NCI-H2081 treated with DMSO at 0.1 percent for 48 hours (cell line): ENCODE measurements at places on chromosomes 5 and 9.

GRCh38 chr5:172541099-172541772, 86.9 kb upstream of the SH3PXD2B start:
- DNase-seq = no peak

DNA sequence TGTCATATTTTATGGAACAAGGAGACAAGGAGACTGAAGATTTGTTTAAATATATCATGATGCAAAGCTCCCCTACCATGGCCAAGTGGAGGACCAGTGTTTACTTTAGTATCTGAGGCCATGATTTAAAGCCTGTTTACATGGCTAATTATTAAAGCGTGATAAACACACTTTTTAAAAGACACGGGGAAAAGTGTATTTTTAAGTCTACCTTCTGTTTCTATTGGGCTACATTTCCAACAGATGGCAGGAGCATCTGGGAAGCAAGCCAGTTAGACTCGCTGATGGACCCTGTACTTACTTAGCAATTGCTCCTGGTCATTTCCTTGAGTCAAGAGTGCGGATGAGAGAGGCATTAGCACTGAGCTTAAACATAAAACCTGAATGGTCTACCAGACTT, 480.3 kb upstream of the SEMA6A start:
- DNase-seq = peak; percentile 28

DNA sequence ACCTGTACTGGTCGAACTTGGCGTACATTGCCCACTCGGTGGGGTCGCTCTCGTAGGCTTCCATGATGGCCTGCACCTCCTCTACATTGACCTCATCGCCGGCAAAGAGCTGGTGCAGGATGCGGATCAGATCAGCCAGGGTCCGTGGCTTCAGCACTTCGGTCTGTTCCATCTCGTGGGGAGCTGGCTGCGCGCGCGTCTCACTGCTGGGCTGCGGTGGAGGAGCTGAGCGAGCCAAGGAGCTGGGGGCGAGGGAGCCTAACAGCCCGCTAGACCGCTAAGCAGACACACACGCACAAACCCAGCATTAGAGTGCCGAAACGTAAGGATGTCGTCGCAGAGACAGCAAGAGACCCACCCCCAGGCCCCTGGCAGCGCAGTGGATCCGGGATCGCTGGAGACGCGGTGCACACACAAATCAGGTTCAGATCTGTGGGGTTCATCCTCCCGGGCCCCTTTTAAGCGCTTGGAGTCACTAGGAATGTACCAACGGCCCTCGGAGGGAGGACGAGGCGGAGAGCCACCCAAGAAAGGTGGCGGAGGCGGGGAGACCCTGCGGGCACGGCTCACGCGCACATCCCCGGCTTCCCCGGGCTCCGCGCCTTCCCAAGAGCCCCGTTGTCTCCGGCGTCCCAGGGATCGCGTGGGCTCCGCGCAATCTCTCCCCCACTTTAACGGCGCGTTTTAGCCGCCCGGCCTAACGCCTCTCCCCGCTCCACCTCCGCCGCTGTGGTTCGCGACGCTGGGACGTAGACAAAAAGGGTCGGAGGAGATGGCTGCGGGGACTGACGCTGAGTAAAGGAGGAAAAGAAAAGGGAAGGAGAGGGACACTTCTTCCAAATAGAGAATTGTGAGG, at the start of gene CDO1:
TSS of gene CDO1 (minus strand) at position 434 of the 856 bp plus-strand sequence. CDS start at position 172, 262 bp downstream.
- no peak for DNase-seq

DNA sequence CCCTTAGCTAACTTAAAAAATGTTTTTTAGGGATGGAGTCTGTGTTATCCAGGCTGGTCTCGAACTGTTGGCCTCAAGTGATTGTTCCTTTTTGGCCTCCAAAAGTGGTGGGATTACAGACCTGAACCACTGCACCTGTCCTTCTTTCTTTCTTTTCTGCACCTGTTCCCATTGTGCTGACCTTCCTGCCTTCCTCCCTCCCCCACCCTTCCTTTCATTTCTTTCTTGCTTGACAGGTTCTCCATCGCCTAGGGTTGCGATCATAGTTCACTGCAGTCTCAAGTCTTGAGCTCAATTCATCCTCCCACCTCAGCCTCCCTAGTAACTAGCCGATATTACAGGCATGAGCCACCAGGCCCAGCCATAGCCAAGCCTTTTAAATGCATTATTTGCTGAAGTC, 20.6 kb downstream of the JMY start:
- no peak for DNase-seq

DNA sequence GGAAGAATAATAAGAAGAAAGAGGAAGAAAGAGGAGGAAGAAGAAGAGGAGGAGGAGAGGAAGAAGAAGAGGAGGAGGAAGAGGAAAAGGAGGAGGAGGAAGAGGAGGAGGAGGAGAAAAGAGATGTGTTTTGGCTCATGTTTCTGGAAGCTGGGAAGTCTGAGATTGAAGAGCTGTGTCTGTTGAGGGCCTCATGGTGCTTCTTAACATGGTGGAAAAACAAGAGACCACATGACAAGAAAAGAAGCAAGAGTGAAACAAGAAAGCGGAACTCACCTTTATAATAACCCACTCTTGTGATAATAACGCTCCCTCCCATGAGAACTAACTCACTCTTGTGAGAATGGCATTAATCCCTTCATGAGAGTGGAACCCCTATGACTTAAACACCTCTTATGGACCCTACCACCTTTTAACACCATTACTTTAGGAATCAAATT, 36.1 kb upstream of the RANBP6 start:
- DNase-seq = no peak

GRCh38 chr5:169029037-169029436, 271.9 kb downstream of the SLIT3 start:
- no peak for DNase-seq

DNA sequence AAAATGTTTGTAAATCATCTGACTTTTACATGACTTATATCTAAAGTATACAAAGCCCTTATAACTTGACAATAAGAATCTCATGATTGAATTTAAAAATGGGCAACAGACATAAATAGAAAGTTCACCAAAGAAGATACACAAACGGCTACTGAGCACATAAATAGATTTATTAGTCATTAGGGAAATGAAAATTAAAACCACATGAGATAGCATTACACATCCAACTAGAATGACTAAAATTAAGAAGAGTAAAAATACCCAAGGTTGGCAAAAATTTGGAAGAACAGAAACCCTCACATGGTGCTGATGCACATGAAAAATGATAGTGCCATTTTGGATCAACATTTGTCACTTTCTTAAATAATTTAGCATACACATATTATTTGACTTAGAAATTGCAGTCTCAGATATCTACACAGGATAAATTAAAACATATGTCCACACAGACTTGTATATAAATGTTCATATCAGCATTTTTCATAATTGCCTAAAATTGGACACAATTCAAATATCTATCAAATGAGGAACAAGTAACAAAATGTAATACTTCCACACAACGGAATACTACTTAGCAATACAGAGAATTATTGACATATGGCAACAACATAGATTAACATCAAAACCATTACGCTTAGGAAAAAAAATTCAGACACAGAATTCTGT, 359.1 kb upstream of the DAB2 start:
- DNase-seq = no peak

- DNase-seq = no peak
These were observed 183.6 kb upstream of the IRX4 start for GRCh38 chr5:2066373-2066772.

DNA sequence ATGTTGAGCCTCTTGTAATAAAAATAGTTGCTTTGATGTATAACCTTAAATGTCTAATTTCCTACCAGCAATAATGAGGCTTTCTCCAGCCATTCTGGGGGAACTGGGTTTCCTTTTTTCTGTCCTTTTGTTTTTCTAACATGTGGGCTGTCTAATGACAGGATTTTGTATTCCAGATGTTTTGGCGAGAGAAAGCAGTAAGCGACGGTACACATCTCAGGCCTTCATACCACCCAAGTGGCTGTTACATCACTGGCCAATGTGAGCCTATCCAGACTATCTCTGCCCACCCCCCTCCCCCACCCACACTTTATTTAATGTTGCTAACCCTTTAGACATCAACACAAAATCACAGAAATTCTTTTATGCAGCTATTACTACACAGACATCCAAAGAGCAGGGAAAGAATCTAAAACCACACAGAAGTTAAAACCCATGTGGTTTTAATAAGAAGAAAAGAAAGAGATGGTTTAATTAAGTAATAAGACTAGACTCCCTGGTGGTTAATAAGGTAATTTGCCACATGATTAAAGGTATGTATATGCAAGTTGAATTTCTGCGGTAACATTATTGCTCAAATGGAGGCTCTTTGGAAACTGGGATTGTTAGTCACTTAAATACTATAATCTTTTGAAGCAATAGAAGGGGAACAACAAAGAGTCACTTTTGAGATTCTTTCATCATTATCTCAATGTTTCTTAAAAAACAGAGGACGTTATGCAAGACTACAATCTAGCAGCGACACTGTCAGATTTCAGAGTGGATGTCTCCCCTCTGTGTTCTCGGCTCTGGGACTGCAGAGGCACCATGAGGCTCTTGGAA, 365.1 kb downstream of the ENC1 start:
- no peak for DNase-seq

GRCh38 chr5:427415-428087, 15.4 kb upstream of the EXOC3 start:
- no peak for DNase-seq

- DNase-seq = no peak
These were observed 316.6 kb upstream of the RIOK2 start for GRCh38 chr5:97499605-97500004.

DNA sequence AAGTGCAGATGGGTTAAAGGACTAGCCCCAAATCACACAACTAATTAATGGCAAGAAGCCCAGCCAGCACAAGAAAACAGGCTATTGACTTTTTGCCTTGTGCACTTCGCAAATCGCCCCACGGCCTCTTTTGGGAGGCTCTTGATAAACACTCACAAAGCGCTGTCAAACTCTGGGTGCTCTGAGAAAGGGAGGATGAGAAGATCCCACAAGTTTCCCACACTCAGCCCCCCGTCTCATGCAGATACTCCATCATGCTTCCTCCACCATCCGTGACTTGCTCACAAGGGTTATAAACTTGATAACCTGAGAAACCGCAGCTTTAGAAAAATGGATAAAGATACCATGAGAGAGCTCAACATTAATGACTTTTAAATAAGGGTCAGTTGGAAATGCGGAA, 219.7 kb downstream of the EBF1 start:
- no peak for DNase-seq

GRCh38 chr9:115032296-115032695, 85.7 kb downstream of the TNC start:
- no peak for DNase-seq

DNA sequence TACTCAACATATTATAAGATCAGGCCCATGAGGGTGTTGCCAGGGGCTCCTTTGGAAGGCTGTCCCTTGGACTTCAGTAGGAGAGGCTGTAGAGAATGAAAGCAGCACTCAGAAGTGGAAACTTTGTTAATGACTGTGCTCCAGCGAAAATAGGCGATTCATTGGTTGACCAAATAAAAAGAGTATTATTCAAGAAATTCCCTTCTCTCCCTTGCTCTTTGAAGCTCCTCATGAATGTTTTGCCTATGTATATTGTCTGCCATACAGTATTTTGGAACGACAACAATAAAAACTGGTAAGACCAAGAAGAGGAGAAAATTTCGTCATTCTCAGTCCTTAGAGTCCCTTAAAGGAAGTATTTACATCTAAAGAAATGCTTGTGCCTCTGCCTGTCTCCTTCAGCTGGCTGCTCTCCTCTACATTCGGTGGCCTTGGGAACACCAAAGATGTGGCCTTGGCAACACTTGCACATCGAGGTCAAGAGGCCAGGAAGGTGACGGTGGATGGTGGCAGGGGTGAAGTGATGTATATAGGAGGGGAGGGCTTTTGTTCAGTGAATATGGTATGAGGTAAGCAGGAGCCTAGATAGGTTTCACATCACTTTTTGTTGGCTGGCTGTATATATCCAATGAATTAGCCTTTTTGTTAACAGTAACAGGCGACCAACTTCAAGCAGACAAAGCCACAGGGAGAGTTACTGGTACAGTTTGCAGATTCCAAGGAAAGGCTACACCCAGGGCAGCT, 95.0 kb upstream of the ACTBL2 start:
- no peak for DNase-seq

DNA sequence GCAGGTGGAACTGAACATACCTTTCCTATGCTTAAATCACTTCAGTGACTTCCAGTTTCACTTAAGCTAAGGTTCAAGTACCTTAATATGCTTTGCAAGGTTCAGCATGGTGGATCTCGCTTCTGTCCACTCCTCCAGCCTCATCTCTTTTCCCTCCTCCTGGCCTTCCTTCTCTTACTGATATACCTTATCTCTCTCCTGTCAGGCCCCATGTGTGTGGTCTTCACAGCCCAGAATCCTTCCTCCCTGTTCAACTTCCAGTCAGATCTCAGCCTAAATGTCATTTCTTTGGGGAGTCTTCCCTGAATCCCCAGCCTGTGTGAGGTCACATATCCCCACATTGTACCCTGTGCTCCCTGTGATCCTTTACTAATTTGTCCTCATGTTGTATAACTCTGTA, 87.7 kb downstream of the ANGPTL2 start:
- DNase-seq = no peak

- no peak for DNase-seq
These were observed 18.5 kb downstream of the TMEM245 start for GRCh38 chr9:109101202-109101595.

GRCh38 chr5:178389026-178389729, 156.6 kb upstream of the PHYKPL start:
- DNase-seq = no peak
